Left cardiac atrium (tissue), 4 donors: ENCODE measurements at places on chromosomes 7 and 10. TPM values are rescaled to one million over a fixed set of nuclear protein-coding genes. Genes with fewer than 3 reads are reported as not detected.

The C10orf90 gene
- total RNA-seq, result 0.15 TPM

The PRRT4 gene
- 7.1 TPM for total RNA-seq

The PTN gene
- total RNA-seq, result 18.3 TPM

The MKI67 gene
- total RNA-seq, result 2.7 TPM

The WEE2 gene
- total RNA-seq, result not detected

The TAS2R38 gene
- total RNA-seq, result not detected

The C10orf143 gene
- 2.1 TPM for total RNA-seq

The NPC1L1 gene
- 0.09 TPM for total RNA-seq

The NPSR1 gene
- not detected for total RNA-seq

The C10orf105 gene
- 0.47 TPM for total RNA-seq

The SUN3 gene
- not detected for total RNA-seq

The PITX3 gene
- not detected for total RNA-seq

The AOC1 gene
- 0.37 TPM for total RNA-seq

The BLNK gene
- 3.4 TPM for total RNA-seq

The ANXA8L1 gene
- total RNA-seq, result 5.1 TPM

The PHYHIPL gene
- not detected for total RNA-seq
